ENCODE measurements at places on chromosomes 2 and 18.

DNA sequence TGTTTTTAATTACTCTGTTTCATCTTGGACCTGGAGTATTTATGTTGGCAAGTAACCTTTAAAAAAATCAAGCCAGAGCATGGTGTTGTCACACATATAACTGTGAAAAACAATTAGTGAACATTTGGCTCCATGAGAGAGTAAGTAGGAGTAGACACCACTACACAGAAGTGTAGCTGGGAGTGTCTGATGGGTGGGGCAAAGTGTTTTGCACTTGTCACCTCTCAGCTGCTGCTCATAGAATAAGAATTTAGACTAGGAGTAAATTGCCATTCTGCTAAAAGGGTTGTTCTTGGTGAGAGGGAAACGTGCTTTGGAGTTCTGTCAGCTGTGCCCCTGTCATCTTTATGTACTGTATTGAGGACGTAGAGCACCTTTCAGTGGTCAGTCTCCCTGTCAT, 114.5 kb downstream of the TTC27 start:
- no peak for DNase-seq

DNA sequence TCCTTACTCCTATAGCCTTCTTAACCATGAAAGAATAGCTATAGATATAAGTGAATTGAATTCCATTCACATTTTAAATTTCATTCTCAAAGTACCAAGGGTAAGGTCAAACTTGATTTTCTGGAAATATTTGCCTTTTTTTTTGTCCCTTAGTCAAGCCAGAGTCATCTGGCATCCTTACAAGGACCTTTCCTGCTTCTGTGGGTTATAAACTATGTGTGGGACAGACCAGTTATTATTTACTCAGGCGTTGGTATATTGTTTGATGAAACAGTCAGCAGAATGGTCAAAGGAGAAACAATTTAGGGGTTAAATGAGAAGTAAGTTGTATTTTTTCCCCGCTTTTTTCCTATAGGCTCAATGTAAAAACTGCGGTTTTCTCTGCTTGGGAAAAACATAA, 1103.2 kb upstream of the ZEB2 start:
- DNase-seq: no peak

DNA sequence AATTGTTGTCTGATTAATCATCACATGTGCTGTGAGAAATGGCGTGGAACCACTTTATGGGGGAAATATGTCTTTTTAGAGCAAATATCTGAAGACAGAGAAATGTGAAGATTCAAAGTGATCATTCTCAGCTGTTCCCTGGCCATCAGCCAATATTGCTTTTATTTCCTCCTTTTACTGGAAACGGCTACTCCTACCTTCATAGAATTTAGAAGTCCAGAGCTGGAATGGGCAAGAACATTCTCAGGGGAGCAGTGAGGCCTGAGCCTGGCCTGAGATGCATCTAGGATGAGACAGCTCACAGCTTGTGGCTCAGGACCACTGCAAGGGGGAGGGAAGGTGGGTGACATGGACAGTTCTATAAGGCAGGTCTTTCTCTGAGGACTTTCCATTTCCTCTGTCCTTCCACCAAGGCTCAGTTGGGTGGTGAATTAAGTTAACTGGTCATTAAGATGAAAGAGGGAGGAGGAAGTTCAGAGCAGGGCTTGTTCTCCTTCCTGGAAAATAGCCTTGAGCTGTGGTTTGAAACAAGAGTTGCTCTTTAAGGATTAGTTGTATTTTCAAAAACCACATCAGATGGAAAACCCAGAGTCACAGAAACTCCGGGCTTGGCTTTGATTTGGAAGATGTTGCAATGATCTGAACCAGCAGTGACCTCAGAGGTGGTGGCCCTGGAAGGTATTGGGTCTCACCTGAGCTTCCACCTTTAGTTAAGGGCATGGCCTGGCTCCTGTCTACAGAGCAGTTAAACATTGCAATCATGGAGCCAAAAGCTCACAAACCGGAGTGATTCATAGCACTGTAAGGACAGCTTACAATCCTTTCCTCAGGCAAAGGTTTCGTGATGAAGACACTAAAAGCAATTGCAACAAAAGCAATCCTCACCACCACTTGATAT, 144.3 kb downstream of the VAPA start:
- DNase-seq: no peak

DNA sequence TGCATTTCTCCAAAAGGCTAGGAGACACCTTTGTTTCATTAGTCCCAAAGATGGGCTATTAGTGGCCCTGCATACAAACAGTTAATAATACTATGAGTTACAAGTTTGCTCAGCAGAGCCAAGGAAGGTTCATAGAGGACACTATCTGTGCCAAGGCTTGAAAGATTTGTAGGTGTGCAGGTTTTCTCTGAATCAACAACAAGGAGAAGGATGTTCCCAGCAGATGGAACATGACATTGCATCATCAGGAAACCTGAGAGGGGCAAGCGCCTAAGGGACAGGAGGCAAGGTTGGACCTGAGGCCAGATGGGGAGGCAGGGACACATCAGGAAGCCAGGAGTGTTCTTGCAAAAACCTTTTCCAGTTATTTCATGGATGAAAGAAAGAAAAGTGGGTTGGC, 35.4 kb upstream of the STK17B start:
- DNase-seq: no peak

GRCh38 chr2:3204031-3204821, 173.4 kb downstream of the EIPR1 start:
- DNase-seq: no peak

DNA sequence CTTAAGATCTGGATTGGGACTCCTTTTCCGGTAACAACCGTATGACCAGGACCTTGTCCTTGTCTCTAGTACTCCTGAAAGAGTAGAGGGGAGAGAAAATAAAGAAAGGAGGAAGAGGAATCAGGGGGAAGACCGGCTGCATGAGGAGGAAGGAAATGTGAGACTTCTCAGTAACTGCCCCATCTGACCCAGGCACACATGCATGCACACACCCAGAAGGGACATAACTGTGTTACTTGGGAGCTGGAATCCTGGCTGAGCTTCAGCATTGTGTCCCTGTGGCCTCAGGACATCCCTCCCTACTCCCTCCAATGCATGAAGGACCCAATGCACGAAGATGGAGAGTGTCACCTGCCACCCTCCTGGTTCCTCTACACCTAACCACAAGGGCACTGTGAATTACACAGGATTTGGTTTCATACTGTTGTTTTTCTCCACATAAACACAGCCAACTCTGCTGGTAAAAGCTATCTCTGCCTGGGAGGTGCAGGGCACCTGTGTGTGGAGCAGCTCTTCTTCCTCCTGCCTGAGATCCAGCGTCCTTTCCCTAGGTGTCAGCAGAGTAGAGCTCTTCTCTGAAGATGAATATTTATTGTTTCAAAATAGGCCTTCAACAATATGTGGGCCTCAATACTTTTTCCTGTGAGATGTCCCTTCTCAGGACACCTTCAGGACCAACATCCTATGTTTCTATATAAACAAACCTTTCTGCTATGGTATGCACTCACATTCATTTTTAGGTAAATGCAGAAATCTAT, 574.1 kb upstream of the ID2 start:
- DNase-seq: no peak
